ENCODE measurements at places on chromosomes 5 and 9.
A peak's percentile ranks its signal among the peaks of the same experiment; 100 is the strongest.

GRCh38 chr9:79684711-79685575 lies 113.2 kb downstream of the TLE4 start:
- DNase-seq: no peak

DNA sequence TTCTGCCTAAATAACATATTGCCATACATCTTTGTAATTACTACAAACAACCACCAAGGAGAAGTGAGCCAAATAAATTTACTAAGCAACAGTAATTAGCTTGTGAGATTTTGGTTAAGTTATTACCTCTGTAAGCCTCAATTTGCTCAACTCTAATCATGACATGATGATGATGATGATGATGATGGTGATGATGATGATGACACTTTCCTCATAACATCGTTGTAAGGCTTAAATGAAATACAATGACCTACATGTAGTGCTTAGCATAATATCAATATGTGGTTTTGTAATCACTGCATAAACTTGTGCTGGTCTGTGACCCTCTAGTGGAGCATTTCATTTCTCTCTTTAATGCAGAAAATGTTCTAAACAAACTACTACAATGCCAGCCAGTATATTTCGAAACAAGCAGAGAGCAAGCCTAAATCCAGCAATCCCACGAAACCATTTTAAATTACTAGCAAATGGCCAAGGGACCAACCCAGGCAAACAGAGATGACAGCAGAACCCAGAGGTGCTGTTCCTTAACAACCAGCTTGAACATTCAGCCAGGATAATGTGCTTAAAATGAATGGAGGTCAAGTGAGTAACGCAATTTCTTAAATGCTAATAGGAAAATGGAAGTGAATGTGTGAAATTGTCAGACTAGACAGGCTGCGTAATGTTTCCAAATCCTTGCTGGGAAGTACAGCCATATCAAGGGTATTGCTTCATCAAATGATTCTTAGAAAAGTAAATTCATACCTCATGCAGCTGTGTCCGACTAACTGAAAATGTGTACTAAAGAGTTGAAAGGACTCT lies 281.9 kb upstream of the PUM3 start:
- DNase-seq: no peak

DNA sequence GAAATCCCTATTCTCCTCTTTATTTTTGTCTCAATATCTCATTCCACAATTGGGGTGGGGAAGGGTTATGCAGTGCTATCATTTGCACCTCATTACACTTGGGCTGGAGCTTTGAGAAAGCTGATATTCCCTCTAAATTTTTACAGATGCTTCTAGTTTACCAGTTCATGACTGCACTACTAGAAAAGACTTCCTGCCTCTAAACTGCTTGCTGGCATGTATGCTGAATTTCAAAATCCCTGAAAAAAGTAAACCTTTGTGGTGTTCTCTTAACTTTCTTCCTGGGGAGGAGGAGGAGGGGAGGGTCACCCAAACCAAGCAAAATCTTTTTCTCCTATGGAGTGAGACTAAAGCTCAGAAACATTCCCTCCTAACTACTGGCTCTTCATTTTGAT lies 45.1 kb downstream of the BNC2 start:
- DNase-seq: no peak

DNA sequence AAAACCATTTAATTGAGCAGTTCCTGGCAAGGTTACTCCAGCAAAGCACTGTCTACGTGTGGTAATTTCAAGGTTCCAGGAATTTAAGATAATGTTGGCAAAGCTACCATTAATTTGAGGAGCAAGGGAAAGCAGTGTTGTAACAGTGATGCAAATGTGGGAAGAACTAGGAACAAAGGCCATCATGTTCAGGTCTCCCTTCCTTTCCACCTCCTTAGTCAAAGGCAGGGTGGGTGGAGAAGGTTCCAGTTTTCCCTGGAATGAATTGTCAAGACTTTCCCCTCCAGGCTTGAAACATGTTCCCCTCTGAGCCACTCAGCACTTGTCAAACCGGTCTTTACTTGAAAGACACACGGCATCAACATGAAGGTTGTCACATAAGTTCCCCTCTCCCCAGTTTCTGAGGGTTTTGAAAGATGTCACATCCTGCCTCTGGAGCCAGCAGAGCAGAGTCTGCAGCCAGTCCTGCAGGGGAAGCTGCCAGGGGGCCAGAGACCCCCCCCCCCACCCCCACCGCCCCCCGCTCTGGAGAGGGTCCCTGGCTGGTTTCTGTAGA lies 226.0 kb downstream of the GAS1 start:
- DNase-seq: no peak

GRCh38 chr5:169581580-169582227 lies 1.9 kb upstream of the SPDL1 start:
- peak; percentile 23 for DNase-seq

GRCh38 chr9:133913571-133914369 lies 78.4 kb downstream of the VAV2 start:
- DNase-seq: no peak

DNA sequence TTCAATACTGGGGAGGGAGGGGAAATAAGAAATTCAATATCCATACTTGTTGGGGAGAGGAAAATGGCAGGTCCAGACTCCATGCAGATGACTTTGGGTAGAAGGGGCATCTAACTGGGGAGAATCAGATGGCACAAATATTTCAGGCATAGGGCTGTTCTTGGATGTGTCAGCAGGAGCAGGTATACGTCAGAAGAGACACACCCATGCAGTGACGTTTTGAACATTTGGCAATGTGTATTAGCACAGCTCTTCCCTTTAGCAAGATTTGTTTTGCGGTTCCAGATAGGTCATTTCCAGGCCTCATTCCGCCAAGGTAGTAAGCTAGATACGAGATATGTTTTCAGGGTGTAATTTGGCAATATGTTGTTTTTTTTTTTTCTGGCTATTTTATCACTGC lies 187.2 kb upstream of the CDH10 start:
- DNase-seq: no peak

DNA sequence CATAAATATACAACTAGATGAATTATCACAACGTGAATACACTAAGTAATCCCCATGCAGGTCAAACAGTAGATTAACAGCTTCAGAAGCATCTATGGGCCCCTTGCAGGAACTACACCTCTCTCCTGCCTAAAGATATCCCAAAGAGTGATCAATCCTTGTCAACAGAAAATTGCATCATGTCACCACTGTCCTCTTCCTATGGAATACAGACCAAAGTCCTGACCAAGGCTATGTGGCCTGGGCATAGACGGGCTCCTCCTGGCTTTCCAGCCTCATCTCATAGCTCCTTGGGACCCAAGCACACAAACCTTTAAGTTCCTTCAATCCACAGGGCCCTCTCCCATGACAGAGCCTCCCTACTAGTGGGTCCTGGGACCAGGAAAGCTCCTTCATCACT lies 25.3 kb downstream of the NIPAL4 start:
- no peak for DNase-seq

DNA sequence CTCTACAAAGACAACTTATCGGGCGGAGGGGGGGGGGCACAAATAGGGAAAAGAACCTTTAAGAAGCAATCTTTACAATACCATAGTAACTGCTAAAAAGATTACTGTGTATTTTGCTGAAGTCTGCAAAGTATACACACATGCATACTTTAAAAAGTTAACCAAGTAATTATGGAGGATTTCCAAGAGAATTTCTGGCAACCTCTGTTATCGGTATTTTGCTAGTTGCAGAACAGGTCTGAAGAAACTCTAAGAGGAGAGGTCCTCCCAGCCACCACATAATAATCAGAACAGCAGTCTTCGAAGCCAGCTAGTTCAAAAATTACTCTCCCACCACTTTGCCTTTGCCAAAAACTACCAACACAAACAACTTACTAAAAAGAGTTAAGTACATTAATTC lies 56.1 kb downstream of the UBAP2 start:
- DNase-seq: no peak

- DNase-seq: no peak
Observed at GRCh38 chr5:61501971-61502370, 169.9 kb downstream of the ZSWIM6 start.

DNA sequence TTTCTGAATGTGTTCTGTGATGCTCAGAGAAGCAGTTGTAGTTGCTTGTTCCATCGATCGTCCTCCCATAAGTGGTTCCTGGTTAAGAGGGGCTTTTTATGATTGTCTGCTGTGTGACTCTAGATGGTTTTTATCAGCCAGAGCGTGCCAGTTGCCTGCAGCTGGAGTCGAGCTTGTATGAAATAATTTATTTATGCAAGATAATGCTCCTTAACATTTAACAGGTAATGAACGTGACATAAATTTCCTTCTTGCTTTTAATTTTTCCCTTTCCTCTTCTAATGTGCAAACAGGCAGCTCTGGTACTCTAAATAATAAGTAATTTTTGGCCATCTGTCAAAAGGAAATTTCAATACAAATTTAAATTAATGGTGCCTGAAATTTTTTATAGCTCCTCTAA lies 84.4 kb downstream of the TLE4 start:
- no peak for DNase-seq

GRCh38 chr9:104923740-104924139 lies 4.2 kb downstream of the ABCA1 start:
- DNase-seq: no peak

- peak; percentile 14 for DNase-seq
Observed at GRCh38 chr5:74316064-74316603, 324.4 kb downstream of the ENC1 start.

DNA sequence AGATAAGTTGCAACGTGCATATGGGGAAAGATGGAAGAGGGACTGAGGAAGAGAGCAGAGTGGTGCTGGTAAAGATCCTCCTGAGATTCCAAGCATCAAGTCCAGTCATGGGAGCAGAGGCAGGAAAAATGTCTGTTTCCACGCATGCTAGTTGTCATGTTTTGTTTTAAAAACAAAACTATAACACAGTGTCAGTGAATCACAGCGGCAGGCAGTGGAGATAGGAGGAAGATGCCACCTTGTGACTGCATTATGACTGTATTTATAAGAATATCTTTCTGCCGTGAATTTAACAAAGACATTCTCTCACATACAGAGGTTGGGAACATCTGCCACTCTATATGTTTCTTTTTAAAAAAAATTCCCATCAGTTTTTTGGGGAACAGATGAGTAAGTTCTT lies 3.7 kb upstream of the SVEP1 start:
- no peak for DNase-seq

DNA sequence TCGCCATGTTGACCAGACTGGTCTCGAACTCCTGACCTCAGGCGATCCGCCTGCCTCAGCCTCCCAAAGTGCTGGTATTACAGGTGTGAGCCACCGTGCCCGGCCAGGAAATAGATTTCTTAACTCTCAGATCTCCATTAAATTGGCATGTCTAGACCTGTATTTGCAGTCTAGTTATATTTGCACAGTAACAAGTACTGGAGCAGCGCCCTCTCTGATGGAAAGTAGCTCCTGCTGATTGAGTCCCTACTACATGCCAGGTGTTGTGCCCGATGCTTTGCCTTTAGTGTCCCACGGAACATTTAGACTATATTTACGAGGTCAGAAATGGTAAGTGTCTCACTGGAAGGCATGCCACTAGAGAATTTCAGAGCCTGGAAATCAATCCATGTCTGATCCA lies 15.8 kb upstream of the TMED9 start:
- no peak for DNase-seq

GRCh38 chr5:127934791-127935256 lies 148.7 kb upstream of the SLC12A2 start:
- DNase-seq: peak; percentile 73

GRCh38 chr5:177310757-177311391 lies 824 bp downstream of the MXD3 start:
- peak; percentile 27 for DNase-seq

GRCh38 chr5:159038907-159039306 lies 60.8 kb downstream of the EBF1 start:
- no peak for DNase-seq

- DNase-seq: peak; percentile 6
Observed at GRCh38 chr5:1479581-1480188, 34.4 kb upstream of the SLC6A3 start.

- DNase-seq: peak; percentile 4
Observed at GRCh38 chr9:127305838-127306226, 41.3 kb downstream of the GARNL3 start.

- no peak for DNase-seq
Observed at GRCh38 chr5:142117579-142118151, 9.1 kb downstream of the NDFIP1 start.

DNA sequence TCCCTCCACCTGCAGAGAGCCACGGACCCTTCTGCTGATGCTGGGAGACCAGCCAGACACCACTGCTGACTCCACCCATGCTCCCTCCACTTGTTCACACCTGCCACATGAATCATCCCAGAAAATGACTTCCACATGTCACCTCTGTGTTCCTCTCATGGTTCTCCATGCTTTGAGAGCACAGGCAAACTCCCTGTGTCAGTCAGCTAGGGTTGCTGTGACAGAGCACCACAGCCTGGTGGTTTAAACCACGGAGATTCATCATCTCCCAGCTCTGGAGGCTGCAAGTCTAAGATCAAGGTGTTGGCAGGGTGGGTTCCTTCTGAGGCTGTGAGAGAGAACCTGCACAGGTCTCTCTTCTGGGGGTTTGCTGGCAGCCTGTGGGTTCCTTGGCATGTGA lies 381.4 kb downstream of the GADD45G start:
- DNase-seq: no peak

DNA sequence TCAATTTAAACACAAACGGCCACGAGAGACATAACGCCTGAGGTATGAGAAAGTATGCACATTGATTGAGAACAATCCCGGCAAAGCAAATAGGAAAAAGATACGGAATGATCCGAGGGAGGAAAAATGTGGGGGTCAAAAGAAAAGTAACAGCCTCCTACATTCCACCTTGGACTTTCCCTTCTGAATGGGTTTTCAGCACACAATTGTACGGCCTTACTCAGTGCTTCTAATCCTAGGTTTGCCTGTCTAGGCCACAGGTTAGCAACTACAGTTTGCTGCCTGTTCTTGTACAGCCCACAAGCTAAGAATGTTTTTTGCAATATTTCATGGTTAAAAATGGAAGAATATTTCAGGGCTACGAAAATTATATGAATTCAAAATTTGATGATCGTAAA lies 46.2 kb upstream of the RNF20 start:
- no peak for DNase-seq

DNA sequence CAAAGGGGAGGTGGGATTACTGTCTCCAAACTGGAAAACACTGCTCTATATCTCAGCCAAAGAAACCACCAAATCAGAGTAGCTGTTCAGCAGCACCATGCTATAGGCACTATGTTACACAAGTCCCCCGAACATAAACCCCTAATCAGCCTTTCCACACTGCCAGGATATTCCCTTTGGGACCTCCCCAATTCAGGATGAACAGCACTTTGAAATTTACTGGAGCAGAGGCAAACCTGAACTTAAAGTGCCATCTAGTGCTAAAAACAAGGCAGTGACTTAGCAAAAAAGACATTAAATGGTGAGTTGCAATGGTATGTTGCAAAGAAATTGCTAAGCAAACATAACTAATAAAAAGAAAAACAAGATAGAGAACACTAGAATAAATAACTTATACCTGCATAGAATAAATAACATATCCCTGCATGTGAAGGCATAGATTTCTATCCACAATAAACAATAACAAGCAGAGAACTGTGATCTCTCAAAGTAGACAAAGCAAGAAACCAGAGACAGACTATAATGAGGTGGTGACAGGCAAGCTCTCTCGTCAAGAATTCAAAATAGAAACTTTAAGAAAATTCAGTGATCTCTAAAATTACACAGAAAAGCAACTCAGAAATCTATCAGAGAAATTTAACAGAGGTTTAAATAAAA lies 584.4 kb upstream of the ACO1 start:
- peak; percentile 79 for DNase-seq

GRCh38 chr9:116491219-116491618 lies 195.9 kb upstream of the TRIM32 start:
- DNase-seq: no peak

GRCh38 chr5:60823574-60823973 lies 20.5 kb downstream of the ELOVL7 start:
- DNase-seq: no peak
